ENCODE measurements at places on chromosomes 7 and 10.

DNA sequence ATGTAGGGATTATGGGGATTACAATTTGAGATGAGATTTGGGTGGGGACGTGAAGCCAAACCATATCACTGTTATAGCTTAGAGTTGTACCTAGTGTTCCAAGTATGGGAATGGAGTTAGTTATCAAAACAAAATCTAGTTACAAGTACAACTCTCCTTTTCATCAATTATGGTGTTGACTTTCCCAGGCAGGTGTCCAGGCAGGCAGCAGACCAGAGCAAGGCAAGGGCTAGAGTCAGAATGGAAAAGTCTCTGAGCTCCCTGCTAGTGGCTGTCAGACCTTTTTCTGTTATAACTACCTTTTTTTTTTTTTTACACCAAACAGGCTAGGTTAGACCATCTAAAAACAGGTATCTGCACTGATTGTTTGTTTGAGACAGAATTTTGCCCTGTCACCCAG, 29.2 kb downstream of the PTER start:
- no peak for DNase-seq

DNA sequence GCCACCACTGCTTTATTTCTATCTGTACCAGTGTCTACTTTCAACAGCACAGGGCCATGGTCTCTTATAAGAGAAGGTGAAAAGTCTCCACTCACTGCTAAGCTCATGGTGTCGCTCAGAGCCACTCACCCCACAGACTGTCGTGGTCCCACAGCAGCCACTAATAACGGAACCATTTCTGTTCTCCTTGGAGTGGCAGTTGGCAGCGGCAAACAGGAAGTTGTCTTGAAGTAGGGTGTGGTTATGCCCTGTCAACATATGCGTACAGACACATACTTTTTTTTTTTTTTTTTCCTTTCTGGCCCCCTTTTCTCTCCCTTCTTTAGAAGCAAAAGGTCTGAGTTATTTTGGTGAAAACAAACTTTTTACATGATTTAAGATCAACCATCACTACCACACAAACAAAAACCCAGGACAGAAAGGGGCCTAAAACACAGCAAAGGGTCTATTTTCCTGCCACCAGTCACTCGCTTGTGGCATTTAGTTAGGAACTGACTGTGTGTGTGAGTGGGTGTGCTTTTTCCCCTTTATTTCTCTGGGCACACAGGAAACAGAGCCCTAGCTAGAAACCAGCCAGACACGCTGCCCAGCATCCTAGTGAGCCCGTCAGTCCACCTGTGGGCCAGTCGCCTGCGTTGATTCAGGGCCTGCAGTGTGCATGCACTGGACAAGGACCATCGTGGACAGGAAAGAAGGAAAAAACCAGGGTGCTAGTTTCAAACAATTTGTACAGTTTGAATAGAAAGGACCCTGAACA, 96.7 kb upstream of the EFCAB10 start:
- no peak for DNase-seq

- DNase-seq: no peak
Observed at GRCh38 chr10:128067691-128068397, 58.4 kb downstream of the MKI67 start.

GRCh38 chr10:76337641-76338040, 906.2 kb downstream of the LRMDA start:
- no peak for DNase-seq

DNA sequence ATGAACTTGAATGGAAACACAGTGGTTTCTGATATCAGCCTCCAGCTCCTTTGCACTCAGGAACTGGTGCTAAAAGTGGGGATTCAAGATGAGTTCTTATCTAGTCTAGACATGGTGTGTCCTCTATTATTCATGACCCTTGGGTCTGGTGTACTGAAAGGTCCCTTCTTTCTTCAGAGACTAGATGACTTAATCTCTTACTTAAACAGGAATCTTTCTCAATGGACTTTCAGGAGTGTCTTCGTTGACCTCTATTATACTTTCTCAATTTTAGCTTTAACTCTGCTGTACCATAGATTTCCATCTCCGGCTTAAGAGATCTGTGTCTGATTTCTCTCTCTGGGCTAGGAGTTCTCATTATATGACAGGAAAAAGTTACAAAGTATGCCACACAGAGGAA, 83.5 kb upstream of the INHBA start:
- DNase-seq: no peak

GRCh38 chr7:144011458-144012230, 11.5 kb downstream of the OR6B1 start:
- DNase-seq: no peak

GRCh38 chr10:102744374-102745051, 765 bp downstream of the WBP1L start:
- no peak for DNase-seq

DNA sequence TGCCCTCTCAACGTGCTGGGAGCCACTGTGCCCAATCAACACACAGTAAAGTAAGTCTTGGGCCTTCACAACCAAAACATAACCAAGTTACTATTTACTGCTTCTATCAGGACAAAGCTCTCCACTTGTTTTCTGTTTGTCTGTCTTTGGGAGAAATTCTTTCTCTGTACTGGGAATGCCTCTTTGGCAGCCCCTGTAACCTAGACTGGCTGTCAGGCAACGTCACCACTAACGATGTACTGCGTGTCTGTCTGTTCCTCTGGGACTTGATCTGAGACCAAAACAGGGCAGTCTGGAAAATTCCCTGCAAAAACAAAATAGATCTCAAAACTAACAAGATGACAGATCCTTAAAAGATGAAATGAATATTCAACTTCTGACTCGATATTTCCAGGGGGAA, 113.0 kb downstream of the SMURF1 start:
- no peak for DNase-seq

- DNase-seq: no peak
Observed at GRCh38 chr7:107850643-107851042, 40.3 kb upstream of the DLD start.

GRCh38 chr7:120169996-120170783, 102.8 kb upstream of the KCND2 start:
- DNase-seq: no peak

GRCh38 chr10:114347791-114348190, 56.5 kb downstream of the AFAP1L2 start:
- DNase-seq: no peak

GRCh38 chr10:111475720-111476119, 398.9 kb downstream of the ADRA2A start:
- no peak for DNase-seq

DNA sequence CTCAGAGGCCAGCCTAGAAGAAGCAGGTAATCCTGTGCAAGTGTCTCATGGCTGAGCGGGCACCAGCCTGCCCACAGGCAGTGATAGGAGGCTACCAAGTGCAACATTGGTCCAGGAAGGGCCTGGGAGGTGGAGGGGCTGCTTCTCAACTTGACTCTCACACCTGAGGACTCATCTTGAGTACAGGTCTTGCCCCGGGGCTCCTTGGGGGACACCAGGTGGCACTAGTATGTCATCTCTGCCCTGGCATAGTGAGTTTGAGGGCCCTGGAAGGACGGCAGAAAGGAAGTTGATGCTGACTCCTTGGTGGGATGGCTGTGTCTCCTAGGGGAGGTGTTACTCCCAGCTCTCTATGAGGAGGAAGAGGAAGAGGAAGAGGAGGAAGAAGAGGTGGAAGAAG, 2.3 kb downstream of the CCDC136 start:
- DNase-seq: no peak

- peak; percentile 6 for DNase-seq
Observed at GRCh38 chr7:104206841-104207240, 972 bp downstream of the ORC5 start.

- DNase-seq: no peak
Observed at GRCh38 chr10:18397906-18398305, 253.5 kb downstream of the NSUN6 start.
